ENCODE measurements at places on chromosomes 16 and 17.

- no peak for DNase-seq
Measured at GRCh38 chr17:66526827-66527226, 224.4 kb downstream of the PRKCA start.

GRCh38 chr17:30915833-30916611 lies 5.7 kb upstream of the ADAP2 start:
- DNase-seq, result no peak

DNA sequence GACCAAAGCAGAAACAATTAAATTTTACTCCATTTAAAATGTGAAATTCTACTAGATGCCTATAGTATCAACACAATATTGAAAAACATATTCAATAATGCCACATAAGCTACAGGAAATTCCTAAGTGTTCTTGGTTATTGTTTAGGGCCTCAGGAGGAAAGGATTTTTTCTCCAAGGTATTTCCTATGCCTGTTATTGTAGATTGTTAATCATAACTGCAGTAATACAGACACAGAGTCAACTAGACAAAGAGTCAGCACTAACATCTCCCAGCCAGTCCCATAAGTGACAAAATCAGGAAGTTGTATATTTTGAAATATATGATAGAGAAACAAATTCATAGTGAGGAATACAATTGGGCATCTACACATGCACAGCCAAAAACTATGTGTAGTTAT lies 782.7 kb upstream of the KIF2B start:
- no peak for DNase-seq

DNA sequence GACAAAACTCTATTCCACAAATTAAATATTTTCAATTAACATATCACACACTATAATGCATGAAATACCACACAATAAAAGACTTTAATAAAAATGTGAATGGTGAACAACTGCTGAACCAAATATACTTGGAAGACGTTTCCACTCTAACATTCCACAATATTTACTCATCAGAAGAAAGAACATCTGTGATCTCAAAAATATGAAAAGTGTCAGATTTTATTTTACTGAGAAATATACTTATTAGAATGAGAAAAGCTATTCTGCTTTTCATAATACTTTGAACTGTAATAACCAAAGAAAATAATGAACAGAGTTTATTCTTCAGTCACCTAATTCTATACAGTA lies 181.8 kb upstream of the AXIN2 start:
- DNase-seq, result no peak

DNA sequence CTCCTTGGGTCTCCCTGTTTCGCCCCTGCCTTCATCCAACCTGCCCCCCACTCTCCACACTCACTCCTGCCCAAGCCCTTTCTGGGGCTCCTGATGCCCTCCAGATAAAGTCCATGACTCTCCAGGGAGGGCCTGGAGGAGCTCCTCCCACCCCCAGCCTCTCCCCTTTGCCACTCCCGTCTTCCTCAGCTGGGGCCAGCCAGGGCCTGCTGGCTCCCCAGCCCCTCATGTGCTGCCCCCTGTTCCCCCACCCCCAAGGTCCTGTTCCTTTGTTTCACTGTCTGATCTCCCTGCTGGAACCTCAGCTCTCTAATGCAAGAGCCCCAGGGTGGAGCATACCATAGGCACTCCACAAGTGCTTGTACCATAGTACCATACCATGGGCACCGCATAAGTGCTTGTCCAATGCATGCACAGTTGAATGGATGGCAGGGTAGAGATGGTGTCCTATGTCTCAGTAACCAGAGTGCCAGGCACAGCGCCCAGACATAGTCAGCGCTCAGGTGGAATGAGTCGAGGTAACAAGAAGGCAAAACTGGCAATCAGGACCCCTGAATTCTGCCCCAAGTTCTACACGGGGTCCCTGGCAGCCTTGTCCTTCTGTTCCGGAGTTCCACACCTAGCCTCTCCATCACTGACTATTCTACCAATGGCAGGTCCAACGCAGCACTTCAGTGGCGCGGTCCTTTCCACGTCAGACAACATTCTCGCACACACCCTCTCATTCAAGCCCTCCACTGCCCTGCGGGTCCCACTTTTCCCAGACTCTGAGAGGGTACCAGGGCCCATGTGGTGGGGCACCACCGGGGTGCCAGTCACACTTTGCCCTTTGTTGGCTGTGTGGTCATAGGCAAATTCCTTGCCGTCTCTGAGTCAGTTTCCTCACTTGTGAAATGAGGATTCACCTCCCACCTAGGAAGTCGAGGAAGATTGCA lies 1.4 kb downstream of the PLCD3 start:
- no peak for DNase-seq
